Dermis microvascular lymphatic vessel endothelial cell (primary cell): ENCODE measurements at places on chromosomes 16 and 17.
A peak's percentile ranks its signal among the peaks of the same experiment; 100 is the strongest.

DNA sequence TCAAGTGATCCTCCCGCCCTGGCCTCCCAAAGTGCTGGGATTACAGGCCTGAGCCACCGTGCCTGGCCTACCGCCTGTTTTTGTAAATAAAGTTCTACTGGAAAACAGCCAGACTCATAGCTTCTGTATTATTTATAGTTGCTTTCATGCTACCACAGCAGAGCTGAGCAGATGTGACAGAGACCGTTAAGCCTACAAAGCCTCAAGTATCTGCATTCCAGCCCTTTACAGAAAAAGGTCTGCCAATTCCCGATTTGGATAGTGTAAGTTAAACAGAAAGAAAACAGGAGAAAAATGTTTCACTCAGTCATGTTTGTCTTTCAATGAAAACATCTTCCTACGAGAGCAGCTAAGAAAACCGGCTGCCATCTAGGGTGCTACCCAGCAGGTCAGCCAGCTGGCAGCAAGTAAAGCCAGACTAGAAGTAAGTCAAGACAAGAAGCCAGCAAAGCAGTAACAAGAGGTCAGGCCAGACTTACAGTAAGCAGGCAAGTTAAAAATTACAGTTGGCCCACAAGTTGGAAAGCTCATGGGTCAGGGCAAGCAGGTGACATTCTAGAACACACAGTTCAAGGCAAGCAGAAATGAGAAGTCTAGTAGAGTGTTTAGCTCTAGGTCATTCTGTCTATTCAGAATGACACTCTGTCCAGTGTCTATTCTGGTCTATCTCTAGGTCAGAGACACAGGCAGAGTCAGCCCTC lies 17.7 kb downstream of the NCBP3 start:
- no peak for DNase-seq

GRCh38 chr16:77613095-77613494 lies 109.2 kb upstream of the NUDT7 start:
- DNase-seq = no peak

GRCh38 chr17:71395901-71396300 lies 724.9 kb upstream of the SOX9 start:
- DNase-seq = no peak

DNA sequence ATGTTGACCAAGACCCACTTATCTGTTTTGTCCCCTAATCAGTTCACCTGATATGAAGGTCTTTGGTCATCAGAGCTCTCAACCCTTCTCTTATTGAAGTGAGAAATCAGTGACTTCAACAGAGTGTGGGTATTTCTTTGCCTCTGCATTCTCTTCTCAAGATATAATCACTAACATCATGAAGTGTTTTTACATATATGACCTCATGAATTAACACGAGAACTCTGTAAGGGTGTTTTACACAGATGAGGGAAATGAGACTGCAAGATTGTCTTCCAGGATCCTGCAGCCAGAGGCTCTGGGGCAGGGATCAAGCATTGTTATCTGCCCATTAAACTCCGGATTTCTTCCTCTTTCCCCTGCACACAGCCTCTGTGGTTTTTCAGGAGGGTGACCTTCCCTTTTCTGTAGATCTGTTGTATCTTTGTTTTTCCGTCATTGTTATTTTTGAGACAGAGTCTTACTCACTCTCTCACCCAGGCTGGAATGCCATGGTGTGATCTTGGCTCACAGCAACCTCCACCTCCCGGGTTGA lies 22.7 kb downstream of the LCMT1 start:
- DNase-seq = peak; percentile 70

DNA sequence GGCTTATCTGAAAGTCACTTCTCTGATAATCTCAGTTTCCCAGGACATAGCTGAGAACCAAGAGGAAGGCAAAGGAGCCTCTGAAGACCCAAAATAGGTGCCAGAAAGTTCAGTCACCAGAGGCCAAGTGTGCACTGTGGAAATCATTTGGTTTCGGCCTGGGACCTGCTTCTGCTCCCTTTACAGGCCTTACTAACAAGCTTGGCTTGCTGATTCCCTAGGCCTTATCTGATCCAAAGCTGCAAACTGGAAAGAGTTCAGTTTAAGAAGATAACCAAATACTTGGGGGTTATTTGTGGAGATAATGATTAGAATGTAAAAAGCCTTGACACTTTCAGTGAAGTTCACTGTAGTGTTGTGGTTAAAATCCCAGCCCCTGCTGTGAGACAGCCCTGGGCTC lies 17.0 kb downstream of the ITGA3 start:
- DNase-seq = no peak

GRCh38 chr17:74383141-74383540 lies 15.8 kb downstream of the GPR142 start:
- DNase-seq = no peak

- DNase-seq = no peak
Observed at GRCh38 chr17:71926746-71927398, 193.9 kb upstream of the SOX9 start.

- DNase-seq = no peak
Observed at GRCh38 chr17:46082257-46082656, 83.2 kb downstream of the STH start.

GRCh38 chr17:82959242-82959930 lies 119.6 kb upstream of the ZNF750 start:
- no peak for DNase-seq

DNA sequence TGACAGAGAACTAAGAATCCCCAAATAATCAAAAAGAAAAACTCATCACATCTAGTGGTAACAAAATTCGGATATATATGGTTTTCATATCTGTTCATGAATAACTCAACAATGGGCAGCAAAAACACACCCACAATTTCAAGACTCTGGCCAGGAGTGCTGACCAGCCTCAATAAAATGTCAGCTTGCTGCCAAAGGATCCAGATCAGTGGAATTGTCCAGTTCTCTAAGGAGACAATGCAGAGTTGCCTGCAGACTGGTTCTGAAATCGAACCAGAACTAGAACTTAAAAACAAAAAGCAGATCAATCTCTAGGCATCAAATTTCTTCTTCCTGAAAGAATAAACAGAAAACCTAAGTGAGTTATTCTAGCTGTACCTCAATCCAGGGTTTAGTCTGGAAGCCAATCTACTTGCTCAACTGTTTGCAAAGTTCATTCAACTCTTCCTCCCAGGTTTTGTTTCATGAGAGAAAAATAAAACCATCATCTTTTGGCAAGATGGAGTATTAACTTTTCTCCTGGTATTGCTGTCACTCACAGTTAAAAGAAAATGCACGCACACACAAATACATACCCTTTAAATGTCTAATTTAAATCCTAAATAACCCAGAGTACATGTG lies 61.0 kb downstream of the CFDP1 start:
- no peak for DNase-seq

GRCh38 chr17:7122381-7122780 lies 7.8 kb upstream of the ASGR2 start:
- DNase-seq = peak; percentile 36

GRCh38 chr17:78101112-78101511 lies 27.4 kb downstream of the TMC6 start:
- DNase-seq = no peak

GRCh38 chr16:55754056-55754455 lies 78.8 kb downstream of the CES1 start:
- DNase-seq = no peak

GRCh38 chr16:89700100-89700648 lies 1.3 kb downstream of the SPATA2L start:
- DNase-seq = peak; percentile 95

DNA sequence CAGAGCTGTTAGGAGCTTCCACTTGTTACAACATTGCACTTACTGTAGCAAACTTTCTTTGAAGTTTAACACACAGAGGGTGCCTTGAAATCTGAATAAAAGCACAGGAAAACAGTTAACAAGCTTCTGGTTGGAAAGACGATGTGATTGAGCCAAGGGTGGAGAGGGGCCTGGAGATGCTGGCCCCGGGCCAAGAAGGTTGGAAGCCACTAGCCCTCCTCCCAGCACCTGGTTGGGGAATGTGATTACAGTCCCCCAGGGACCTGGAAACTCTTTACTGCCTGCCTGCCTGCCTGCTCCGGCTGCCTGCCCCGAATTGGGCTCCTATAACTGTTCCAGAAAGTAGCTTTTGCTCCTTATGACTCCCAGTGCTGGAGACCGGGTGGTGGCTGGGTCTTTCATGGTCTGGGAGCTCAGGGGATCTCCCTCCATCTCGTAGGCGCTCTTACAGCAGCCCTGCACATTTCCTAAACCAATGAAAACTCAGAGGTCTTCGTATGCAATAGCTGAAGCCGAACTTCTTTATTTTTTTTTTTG lies 48.0 kb upstream of the ZFHX3 start:
- DNase-seq = peak; percentile 37

GRCh38 chr16:66131156-66131807 lies 235.2 kb upstream of the CDH5 start:
- DNase-seq = no peak
